Upper lobe of left lung (tissue), 6 donors: ENCODE measurements at places on chromosomes 7 and 10. TPM values are rescaled to one million over a fixed set of nuclear protein-coding genes. Genes with fewer than 3 reads are reported as not detected.

Gene HTR5A
- not detected for total RNA-seq

Gene OR2F1
- total RNA-seq, result not detected

Gene TMEM236
- 4.6 TPM for total RNA-seq

Gene TMEM270
- total RNA-seq, result not detected

Gene ASB4
- total RNA-seq, result 2.4 TPM

Gene SEMA4G
- total RNA-seq, result 5.4 TPM

Gene EVX1
- not detected for total RNA-seq

DNA sequence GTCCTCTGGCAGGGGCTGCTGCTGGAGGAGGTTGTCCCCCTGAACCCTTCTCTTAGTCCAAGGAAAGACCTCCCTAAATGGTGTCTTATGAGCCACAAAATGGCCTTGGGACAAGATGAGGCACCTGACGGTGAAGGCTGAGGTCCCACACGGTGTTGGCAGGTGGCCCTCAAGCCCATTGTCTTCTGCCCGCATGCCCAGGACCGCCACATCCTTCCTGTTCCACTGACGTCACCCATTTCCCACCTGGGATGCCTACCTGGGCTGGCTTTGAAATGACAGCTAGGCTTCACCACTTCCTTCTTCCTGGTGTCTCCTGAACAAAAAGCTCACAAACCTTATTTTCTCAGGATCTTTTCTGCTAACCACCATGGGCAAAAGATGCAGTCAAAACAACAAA, 2.1 kb upstream of the DMBT1 start:
- no peak for DNase-seq
- H3K4me1 ChIP-seq, result peaks cover 5% of the 10 kb centered on the region
- H3K36me3 ChIP-seq, result no peaks in the 10 kb centered on the region
- H3K27me3 ChIP-seq, result no peaks in the 10 kb centered on the region
- H3K27ac ChIP-seq, result no peak overlapping the region

DNA sequence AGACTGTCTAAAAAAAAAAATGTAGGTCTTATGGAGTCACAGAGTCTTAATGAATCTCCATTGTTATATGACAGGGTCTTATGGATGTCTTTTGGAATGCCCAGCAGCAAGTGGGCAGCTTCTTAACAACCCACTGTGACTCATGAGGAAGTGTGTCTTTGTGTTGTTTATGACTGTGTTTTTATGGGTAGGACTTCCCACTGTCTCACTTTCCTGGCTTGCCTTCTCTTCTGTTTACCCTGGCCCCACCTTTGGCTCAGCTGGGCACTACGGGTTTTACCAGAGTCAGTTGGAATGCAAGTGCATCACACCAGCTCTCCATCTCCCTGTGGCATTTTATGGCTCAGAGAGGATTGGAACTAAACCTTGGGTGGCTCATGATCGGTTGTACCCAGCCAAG, 580.5 kb downstream of the AUTS2 start:
- DNase-seq, result no peak
- H3K4me3 ChIP-seq, result no peak overlapping the region
- H3K27me3 ChIP-seq, result no peaks in the 10 kb centered on the region
- H3K4me1 ChIP-seq, result no peaks in the 10 kb centered on the region
- H3K36me3 ChIP-seq, result no peaks in the 10 kb centered on the region

DNA sequence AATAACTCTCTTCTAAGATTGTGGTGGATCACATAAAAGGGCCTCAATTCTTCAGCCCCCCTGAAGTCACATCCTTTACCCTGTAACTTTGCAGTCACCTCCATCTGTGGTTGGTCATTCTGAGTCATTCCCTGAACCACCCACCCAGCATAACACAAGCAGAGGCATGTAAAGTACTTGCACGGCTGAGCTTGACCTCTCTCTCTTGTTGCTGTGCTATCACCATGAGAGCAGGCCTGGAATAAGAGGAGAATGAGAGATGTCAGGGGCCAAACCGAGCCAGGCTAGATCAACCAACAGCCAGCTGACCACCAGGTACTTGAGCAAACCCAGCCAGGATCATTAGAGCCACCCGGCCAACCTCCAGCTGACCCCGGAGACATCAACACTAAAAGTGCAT, 13.5 kb upstream of the STK17A start:
- H3K27me3 ChIP-seq, result no peaks in the 10 kb centered on the region
- H3K4me1 ChIP-seq, result no peaks in the 10 kb centered on the region
- H3K36me3 ChIP-seq, result no peaks in the 10 kb centered on the region

DNA sequence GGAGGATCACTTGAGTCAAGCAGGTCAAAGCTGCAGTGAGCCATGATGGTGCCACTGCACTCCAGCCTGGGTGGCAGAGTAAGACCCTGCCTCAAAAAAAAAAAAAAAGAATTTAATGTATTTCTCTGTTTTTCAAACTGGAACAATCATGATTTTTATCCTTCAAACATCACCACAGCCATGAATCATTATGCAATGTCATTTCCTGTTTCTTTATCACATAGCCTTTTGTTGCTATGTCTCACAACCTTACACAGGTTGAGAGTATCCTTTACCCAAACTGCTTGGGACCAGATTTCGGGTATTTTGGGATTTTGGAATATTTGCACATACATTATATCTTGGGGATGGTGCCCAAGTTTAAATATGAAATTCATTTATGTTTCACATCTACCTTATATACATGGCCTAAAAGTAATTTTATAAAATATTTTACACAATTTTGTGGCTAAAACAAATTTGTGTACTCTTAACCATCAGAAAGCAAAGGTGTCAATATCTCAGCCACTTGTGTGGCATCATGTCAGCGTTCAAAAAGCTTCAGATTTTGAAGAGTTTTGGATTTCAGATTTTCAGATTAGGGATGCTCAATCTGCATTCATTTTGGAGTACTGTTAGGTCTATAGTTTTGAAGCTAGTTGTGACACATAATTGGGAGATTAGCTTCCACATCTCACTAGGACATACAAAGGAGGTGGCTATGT, 8.2 kb downstream of the NT5C3A start:
- H3K4me1 ChIP-seq, result peaks cover 29% of the 10 kb centered on the region
- no peak for DNase-seq
- no peak overlapping the region for H3K4me3 ChIP-seq
- H3K36me3 ChIP-seq, result no peaks in the 10 kb centered on the region
- peak overlapping the region; percentile 58 for H3K27ac ChIP-seq
